ENCODE measurements at places on chromosomes 16 and 17.

DNA sequence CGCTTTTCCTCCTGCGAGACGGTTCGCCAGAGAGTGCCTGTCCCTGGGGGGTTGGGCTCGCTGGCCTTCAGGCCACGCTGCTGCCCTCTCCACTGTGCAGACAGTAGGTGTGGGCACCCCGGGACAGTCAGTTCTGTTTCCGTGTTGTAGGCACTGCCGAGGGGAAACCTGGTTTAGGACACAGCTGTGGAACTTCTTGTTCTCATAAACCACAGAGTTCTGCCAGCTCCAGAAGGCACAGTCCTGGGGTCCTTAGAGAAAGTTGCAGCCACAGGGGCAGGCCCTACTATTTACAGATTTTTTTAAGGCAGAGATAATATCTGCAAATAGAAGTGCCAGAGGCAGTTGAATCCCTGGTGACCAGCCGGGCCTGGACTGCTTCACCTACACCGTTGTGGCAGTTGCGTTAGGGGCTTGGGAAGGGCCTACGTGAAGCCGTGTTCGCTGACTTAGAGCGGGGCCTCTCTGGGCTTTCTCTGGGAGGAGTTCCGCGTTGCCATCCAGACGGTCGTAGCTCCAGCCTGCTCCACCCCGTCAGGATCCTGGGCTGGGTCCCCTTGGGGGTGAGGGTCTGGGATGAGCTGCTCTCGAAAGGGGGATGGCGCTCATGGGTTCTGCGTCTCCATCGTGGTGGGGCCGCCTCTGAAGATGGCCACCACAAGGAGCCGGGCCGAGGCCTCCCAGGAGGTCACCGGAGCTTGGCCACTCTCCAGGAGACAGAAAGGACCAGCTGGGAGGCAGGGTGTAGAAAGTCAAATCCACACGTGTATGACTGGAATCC lies 126.3 kb downstream of the BANP start:
- DNase-seq = no peak

- no peak for DNase-seq
Measured at GRCh38 chr17:57210224-57210553, 46.1 kb upstream of the MSI2 start.

GRCh38 chr16:2785101-2785991 lies 2.0 kb downstream of the PRSS33 start:
- no peak for DNase-seq

DNA sequence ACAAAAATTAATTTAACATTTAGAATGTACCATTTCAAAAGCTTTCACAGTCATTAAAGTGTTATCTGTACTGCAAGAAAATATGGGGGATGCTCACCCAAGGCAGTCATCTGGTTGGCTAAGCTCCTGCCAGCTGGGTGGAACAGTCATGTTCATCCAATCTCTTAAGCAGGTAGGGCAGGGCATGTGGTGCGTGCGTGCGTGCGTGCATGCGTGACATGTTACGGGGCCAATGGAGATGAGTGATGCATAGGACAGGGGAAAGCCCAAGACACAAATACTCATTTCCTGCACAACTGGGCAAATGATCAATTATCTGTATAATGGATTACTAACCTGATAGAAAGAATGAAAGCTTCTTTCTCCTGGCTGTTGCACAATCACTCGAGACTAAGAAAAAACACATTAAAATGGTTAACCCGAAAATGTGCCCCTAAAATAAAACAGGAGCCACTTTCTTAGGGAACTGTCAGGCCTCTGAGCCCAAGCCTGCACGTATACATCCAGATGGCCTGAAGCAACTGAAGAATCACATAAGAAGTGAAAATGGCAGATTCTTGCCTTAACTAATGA lies 104.4 kb downstream of the MYO1D start:
- no peak for DNase-seq

GRCh38 chr17:1515640-1516387 lies 598 bp downstream of the INPP5K start:
- no peak for DNase-seq

DNA sequence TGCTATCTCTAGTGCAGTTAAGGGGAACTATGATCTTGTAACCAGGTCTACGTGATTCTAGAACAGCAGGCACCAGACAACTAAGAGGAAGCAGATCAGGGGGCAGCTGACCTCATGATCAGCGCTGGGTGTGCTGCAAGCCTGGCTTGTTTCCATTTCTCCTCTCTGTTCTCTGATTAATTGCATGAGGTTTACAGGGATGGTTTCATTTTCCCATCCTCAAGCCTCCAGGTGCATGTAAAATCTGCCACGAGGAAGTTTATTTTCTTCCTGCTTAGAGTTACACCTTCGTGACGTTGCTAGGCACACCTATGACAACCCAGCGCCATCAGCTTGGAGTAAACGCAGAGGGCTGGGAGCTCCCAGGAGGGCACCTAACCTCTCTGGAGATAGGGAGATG lies 4.3 kb upstream of the NUPR1 start:
- no peak for DNase-seq

GRCh38 chr17:27551701-27552248 lies 79.2 kb upstream of the LGALS9 start:
- DNase-seq = no peak

DNA sequence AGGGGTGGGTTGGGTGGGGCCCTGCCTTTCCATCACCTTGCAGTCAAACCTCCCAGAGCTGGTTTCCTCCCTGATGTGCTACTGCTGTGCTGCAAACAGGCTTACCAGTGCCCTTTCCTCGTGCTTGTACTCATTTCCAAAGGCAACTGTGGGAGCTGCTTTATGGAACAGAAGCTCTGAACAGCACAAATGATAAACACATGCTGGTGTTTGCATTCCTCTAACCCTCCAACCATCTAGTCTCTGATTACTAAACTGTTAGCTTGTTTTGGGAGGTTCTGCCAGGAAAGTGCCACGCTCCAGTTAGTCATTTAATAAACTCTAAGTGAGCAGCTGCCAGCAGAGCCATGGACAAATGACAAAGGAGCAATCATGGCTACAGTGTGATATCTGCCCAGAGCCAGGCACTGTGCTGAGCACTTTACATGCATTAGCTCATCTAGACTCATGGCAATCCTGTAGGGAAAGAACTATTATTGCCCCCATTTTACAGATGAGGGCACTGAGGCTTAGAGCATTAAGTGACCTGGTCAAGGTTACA lies 110.4 kb downstream of the VAT1L start:
- no peak for DNase-seq

DNA sequence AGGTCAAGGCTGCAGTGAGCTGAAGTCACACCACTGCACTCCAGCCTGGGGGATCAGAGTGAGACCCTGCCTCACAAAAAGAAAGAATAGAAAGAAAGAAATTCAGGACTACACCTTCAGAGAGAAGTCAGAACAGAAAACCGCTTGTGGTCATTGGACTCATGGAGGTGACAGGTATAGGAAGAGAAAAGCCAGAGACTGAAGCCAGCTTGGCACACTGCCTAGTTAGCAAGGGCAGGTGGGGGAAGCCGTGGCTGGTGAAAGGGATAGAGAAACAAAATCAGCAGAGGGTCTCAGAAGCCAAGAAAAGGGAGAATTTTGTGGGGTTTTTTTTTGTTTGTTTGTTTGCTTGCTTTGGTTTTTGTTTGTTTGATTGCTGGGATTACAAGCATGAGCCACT lies 32.9 kb upstream of the SKAP1 start:
- no peak for DNase-seq

DNA sequence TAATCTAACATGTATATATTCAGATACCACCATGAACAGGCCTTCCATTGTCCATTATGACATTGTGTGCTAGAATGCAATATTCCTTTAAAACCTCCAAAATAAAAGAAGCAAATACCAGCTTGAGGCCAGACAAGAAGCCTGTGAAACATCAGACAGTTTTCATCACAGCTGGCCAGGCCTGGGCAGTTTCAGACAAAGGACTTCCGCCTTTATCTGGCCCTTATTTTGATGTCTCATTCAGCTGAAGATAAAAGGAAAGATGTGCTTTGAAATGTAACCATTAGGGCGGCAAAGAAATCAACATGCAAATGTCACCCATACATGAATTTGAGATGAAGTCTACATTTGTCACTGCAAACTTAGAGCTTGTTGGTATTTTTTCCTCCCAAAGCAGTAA lies 737.5 kb downstream of the KCNJ2 start:
- DNase-seq = no peak

GRCh38 chr17:69466451-69466850 lies 52.0 kb downstream of the MAP2K6 start:
- DNase-seq = no peak

GRCh38 chr17:80002070-80002641 lies 33.5 kb downstream of the TBC1D16 start:
- DNase-seq = no peak

- no peak for DNase-seq
Measured at GRCh38 chr16:77344341-77344740, 90.5 kb downstream of the ADAMTS18 start.

- DNase-seq = no peak
Measured at GRCh38 chr17:19678581-19679453, 30.3 kb downstream of the ALDH3A2 start.

DNA sequence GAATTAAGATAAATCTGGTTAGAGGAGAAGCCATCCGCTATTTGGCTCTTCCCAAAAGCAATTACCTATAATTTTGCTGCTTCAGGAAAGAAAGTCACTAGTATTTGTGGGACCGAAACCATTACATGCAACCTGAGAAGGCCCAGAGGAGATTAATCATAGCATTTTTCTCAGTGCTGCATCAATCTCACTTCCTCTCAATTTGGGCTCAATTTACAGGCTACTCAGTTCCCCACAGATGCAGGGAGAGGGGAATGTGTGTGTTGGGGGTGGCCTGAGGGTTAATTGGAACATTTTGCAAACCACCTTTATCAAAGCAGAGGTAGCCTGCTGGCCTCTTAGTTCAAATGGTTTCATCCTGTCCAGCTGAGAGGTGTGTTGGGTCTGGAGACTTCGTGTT lies 394.7 kb upstream of the ASIC2 start:
- DNase-seq = no peak

DNA sequence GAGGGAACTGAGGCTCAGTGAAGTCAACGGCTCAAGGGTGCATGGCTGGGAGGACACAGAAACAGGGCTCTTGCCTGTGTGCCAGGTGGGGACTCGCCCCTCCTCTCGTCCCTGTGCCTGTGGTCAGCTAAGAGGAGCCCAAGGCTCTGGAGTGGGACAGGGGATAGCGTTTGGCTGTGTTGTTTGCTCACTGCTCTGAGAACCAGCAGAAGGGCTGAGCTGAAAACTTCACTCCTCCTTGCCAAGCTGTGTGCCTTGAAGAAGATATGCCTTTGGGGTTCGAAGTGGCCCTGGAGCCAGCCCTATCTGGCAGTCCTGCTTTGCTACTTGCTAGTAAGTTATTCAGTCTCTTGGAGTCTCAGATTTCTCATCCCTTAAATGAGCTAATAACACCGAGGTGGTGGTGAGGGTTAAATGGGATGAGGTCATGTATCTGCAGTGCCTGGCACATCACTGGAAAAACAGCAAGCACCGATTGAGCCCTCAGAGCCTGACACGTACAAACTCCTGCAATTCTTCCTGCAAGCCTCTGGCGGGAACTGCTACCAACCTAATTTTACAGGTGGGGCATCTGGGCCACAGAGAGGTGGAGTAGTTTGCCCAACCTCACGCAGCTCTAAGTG lies 17.7 kb downstream of the FOXL1 start:
- no peak for DNase-seq

DNA sequence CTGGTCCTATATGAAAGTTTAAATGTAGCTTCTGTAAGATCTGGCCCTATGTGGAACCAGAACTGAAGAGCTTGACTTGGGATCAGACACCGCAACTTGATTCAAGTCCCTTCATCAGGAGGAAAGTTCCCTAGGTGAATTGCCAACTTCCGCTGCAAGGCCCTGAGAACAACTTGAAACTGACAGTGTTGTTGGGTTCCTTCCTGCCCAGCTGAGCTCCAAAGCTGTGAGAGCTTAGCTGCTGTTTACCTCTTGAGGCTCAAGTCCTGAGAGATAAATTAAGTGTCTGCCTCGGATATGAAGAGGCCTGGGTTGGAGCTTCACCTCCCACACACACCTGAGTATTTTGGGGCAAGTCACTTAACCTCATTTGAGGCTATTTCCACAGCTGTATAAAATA lies 44.7 kb downstream of the REXO5 start:
- no peak for DNase-seq

GRCh38 chr17:51427856-51428255 lies 167.5 kb downstream of the UTP18 start:
- peak; percentile 51 for DNase-seq

DNA sequence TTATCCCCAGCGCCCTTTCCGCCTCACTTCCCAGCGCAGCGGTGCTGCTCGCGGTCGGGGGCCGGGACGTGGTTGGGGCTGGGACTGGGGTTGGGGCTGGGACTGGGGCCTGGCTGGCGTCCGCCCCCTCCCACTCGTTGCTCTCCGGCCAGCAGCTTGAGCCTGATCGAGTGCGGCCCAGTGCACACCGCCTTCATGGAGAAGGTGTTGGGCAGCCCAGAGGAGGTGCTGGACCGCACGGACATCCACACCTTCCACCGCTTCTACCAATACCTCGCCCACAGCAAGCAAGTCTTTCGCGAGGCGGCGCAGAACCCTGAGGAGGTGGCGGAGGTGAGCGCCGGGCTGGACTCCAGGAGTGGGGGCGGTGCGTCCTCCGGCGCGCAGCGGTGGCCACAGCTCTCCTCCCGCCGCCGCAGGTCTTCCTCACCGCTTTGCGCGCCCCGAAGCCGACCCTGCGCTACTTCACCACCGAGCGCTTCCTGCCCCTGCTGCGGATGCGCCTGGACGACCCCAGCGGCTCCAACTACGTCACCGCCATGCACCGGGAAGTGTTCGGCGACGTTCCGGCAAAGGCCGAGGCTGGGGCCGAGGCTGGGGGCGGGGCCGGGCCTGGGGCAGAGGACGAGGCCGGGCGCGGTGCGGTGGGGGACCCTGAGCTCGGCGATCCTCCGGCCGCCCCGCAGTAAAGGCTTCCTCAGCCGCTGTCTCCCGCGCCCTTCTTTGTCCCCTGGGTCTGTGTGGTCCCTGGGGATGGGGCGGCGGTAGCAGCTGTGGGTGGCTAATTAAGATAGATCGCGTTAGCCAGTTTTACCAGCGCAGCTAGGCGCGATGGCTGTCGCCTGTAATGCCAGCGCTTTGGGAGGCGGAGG lies 1.8 kb downstream of the HSD17B1 start:
- DNase-seq = peak; percentile 85

DNA sequence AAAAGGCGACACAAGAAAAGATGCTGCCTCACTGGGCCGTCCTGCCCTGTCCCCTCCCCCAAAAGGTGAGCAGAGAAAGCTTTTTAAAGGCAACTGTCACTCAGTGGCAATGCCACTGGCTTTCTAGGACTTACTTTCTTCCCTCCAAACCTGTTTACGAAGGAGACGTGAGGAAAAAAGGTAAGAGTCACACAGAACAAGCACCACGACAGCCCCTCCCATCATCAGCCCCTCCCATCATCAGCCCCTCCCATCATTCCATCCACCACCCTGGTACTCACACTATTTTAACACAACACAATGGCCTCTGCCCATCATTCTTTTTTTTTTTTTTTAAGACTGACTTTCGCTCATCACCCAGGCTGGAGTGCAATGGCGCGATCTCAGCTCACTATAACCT lies 77.1 kb downstream of the NXN start:
- no peak for DNase-seq
